ENCODE measurements at places on chromosomes 16 and 17.

- DNase-seq = no peak
Observed at GRCh38 chr17:38746849-38747462, 1.2 kb downstream of the PCGF2 start.

DNA sequence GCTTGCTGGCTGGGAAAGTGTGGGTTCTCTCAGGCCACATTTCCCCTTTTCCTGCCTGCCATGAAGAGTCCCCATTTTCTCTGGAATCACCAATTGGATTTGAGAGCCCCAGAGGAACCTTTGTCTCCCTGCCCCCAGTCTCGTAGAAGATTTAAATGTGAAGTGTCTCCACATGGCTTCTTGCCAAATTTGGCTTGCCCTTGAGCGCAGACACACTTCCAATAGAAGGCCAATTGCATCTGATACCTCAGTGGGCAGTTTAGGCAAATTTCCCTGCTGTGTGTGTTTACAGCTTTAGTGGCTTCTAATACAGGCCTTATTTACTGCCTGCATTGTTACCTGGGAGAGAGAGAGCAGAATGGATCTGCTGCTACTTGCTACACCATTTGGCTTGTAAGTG is 29.7 kb downstream of the CDK5R1 start:
- no peak for DNase-seq

DNA sequence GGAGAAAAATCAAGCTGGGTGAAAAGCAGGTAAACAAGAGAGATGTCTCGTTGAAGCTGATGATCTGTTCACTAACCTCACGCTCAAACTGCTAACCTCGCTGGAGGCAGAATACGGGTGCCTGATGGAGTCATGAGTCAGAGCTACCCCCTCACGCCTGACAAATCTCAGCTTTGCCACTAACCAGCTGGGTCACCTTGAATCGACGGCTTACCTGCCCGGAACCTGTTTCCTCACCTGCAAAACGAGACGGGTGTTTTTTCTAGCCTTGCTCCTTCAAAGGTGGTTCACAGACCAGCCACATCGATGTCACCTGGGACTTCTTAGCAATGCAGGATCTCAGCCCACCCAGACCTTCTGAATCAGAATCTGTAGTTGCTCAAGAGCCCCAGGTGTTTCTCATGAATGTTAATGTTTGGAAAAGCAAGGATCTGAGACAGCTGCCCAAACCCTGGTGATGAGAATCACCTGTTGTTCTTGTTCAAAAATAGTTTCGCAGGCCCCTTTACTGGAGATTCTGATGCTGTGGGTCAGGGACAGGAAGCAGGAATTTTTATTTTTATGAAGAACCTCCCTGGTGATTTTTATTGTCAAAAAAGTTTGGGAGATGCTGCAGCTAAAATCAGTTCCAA is 56.9 kb downstream of the MARCHF10 start:
- peak; percentile 9 for DNase-seq

DNA sequence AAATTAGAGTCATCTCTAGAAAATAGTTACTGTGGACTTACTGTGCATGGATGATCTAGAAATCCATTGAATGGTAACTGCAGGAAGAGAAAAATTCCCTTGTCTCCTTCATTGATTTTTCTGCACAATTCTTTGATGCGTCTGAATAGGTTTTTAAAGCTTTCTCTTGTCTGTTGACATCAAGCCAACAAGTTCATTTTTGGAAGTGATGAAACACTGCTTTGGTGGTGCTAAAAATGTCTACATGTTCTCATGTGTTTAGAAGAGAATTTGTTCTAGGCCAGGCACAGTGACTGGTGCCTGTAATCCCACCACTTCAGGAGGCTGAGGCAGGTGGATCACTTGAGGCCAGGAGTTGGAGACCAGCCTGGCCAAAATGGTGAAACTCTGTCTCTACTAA is 57.1 kb upstream of the AXIN2 start:
- DNase-seq = no peak

GRCh38 chr17:14014657-14015056 is 54.6 kb upstream of the COX10 start:
- DNase-seq = no peak
